GM23248 (cell line): ENCODE measurements at places on chromosomes 3 and 15. TPM values are rescaled to one million over a fixed set of nuclear protein-coding genes. Genes with fewer than 3 reads are reported as not detected.

- no peaks in the 10 kb centered on the region for H3K4me1 ChIP-seq
- H3K36me3 ChIP-seq: peaks cover 30% of the 10 kb centered on the region; the same call in 1 of the 2 replicates
- no peak overlapping the region for H3K4me3 ChIP-seq
- H3K27me3 ChIP-seq: peaks cover 10% of the 10 kb centered on the region; the same call in 1 of the 2 replicates
Observed at GRCh38 chr15:64153480-64154367, 2.2 kb downstream of the SNX22 start.

DNA sequence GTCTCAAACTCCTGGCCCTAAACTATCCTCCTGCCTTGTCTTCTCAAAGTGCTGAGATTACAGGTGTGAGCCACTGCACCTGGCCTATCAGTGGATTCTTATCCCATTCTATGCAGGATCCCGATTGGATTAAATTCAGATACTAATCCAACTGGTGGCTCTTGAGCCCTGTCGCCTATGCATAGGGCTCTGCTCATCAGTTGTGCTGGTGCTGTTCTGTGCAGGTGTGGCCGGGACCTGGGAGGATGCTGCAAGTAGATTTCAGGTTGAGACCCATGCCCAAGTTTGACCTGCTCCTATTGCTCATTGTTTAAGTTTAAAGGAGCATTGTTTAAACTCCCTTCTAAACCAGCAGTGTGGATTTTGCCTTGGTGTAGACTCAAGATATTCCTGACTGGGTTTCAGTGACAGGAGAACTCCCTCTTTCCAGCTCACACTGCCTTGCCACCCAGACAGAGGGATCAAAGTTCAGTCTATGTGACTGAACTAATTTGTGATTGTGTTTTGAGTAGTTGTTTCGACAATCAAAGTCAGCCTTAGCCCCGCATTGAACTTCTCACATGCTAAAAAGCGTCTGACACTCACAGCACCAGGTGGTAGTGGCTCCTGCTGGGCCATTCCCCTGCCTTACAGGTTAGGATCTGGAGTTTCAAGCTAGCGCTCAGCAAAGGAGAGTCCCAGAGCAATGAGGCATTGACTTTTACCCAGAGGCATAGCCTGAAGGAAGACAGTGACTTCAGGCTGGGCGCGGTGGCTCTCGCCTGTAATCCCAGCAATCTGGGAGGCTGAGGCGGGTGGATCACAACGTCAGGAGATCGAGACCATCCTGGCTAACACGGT, 45.0 kb upstream of the PIK3CB start:
- no peaks in the 10 kb centered on the region for H3K27me3 ChIP-seq
- H3K27ac ChIP-seq: no peak overlapping the region
- H3K36me3 ChIP-seq: no peaks in the 10 kb centered on the region
- no peak overlapping the region for H3K4me3 ChIP-seq
- no peak for DNase-seq

- no peak for DNase-seq
- peaks cover 37% of the 10 kb centered on the region for H3K36me3 ChIP-seq
- H3K4me1 ChIP-seq: peaks cover 31% of the 10 kb centered on the region
Observed at GRCh38 chr3:36988356-36988755, 4.6 kb downstream of the EPM2AIP1 start.

- no peak overlapping the region for H3K4me3 ChIP-seq
- H3K27me3 ChIP-seq: no peaks in the 10 kb centered on the region
- no peak for DNase-seq
- no peak overlapping the region for H3K27ac ChIP-seq
Observed at GRCh38 chr3:25775936-25776335, 7.3 kb downstream of the NGLY1 start.

DNA sequence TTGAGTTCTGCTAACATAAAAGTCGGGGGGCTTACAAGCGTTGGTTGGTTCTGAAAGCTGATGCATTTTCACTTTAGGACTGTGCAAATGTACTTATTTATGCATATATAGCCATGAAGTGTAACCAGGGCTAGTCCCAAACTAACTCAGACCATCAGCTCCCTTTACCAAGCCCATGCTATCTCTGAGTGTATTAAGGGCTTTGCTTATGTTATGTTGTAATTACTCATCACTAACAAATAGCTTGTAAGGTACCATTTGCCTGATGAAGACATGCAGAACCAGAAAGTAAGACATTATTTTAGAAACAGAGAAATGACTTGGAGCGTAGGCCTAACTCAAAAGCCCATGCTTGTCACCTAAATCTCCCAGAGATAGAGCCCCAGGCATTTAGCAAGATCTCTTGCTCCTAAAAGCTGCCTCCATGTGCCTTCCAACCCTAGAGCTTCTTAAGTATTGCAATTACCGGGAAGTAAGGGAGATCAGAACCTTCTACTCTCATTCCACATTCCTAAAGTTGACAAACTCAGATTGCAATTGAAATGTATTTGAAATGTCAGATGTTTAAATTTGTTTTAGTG, 362.9 kb upstream of the RBMS3 start:
- H3K27me3 ChIP-seq: no peaks in the 10 kb centered on the region
- H3K4me3 ChIP-seq: no peak overlapping the region
- peaks cover 13% of the 10 kb centered on the region for H3K4me1 ChIP-seq

DNA sequence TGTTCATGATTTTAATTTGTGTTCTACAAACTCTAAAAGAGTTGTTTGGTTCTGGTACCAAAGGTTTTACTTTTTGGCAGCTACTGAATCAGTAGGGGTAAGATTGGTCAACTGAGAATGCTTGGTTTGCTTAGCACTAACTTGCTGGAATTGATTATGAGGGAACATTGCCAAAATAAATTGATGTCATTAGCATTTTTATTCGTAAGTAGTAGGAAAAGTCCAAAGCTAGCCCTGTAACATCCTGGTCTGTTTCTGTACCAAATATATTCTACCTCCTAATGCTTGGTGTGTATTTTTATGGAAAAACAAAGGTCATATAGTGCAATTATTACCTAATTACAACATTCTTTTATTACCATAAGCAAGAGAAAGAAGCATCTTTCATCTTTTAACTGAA, 35.9 kb upstream of the KPNA4 start:
- no peaks in the 10 kb centered on the region for H3K27me3 ChIP-seq
- H3K4me3 ChIP-seq: no peak overlapping the region

DNA sequence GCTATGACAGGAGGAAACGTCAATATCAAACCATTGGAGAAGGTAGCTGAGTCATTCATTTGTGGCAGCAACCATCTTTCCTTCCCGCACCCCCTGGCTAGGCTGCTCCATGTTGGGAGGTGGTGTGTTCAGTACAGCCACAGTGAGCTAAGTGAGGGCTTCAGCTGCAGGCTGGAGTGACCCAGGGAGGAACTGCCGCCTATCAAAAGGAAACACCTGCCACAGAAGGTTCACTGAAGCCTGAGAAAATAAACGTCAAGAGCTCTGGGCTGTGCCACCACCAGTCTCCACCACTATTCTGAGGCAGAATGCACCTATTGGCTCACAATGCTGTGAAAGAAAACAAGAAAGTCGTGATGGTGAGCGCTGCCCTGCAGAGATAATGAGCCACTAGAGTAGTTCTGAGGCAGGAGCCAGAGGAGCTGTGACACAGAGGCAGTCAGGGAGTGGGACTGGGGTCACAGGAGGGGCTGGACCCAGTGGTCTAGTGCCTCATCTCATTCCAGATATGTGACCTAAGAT, 34.8 kb upstream of the CD47 start:
- DNase-seq: no peak
- no peak overlapping the region for H3K4me3 ChIP-seq
- no peak overlapping the region for H3K27ac ChIP-seq
- no peaks in the 10 kb centered on the region for H3K36me3 ChIP-seq

Gene HYAL1
- 0.51 TPM in 1 of 2 replicates, not detected in the other for total RNA-seq

Gene CELSR3
- total RNA-seq: 1.4 TPM in 2 replicates

Gene SLC24A5
- total RNA-seq: not detected in 2 replicates

Gene GOLGA6L7
- total RNA-seq: not detected in 2 replicates
